ENCODE measurements at places on chromosomes 4 and X. TPM values are rescaled to one million over a fixed set of nuclear protein-coding genes. Genes with fewer than 3 reads are reported as not detected.

TSPAN5 gene
- total RNA-seq: 22.2 TPM

MAGEA8 gene
- total RNA-seq: not detected

ABCG2 gene
- 1.3 TPM for total RNA-seq

ARHGAP6 gene
- total RNA-seq: 9.0 TPM

TMPRSS11D gene
- total RNA-seq: not detected

CCDC110 gene
- 0.92 TPM for total RNA-seq

TIMM8A gene
- total RNA-seq: 8.0 TPM

MAGEE2 gene
- 0.37 TPM for total RNA-seq

MID1 gene
- total RNA-seq: 15.4 TPM

ATP1B4 gene
- not detected for total RNA-seq

SH3BGRL gene
- total RNA-seq: 72.6 TPM

RNF175 gene
- total RNA-seq: 1.3 TPM

KIF4A gene
- 26.9 TPM for total RNA-seq

FRMD7 gene
- not detected for total RNA-seq

PRKG2 gene
- total RNA-seq: not detected
